ENCODE measurements at places on chromosomes 13 and 19. TPM values are rescaled to one million over a fixed set of nuclear protein-coding genes. Genes with fewer than 3 reads are reported as not detected.

DNA sequence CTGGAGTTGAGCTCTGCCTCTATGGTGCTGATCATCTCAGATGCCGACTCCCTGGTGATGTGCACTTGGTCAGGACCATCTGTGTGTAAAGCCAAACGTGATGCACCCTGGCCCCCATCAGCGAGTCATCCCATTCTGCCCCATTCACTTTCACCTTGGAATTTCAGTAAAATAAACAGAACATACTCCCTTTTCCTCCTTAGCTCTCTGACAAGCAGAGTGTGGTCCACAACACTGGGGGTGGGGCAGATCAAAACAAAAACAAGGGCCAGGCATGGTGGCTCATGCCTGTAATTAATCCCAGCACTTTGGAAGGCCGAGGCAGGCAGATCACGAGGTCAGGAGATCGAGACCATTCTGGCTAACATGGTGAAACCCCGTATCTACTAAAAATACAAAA is 12.3 kb downstream of the CEACAM20 start:
- peaks cover 20% of the 10 kb centered on the region for H3K27me3 ChIP-seq
- no peaks in the 10 kb centered on the region for H3K36me3 ChIP-seq
- no peak overlapping the region for H3K4me3 ChIP-seq

DNA sequence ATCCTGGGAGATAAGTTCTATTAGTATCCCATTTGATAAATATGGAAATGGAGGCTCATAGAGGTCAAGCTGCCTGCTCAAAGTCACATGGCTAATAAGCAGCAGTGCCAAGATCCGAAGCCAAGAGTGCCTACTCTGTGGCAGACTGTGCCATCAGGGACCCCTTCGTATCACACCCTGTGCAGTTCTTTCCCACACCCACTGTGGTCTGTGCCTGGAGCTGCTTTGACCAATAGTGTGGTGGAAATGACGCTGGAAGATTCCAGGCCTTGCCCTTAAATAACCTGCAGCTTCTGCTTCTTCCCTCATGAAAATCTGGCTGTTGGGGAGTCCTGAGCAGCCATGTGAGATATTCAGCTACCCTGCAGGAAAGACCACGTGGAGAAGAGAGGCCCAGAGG is 10.1 kb downstream of the OPA3 start:
- no peak overlapping the region for H3K27ac ChIP-seq
- no peak overlapping the region for H3K4me3 ChIP-seq
- H3K36me3 ChIP-seq, result no peaks in the 10 kb centered on the region
- no peaks in the 10 kb centered on the region for H3K27me3 ChIP-seq

The PRRG2 gene
- 10.2 TPM for total RNA-seq

The CAMSAP3 gene
- total RNA-seq, result 5.6 TPM

The GRWD1 gene
- 25.0 TPM for total RNA-seq

The FXYD5 gene
- total RNA-seq, result 56.2 TPM

The ZNF580 gene
- total RNA-seq, result 21.0 TPM

- H3K36me3 ChIP-seq, result no peaks in the 10 kb centered on the region
- no peaks in the 10 kb centered on the region for H3K27me3 ChIP-seq
- H3K4me1 ChIP-seq, result peaks cover 17% of the 10 kb centered on the region
- DNase-seq, result no peak
- H3K4me3 ChIP-seq, result no peak overlapping the region
These were observed 13.9 kb upstream of the MKNK2 start for GRCh38 chr19:2064788-2065524.

The TMEM272 gene
- 0.16 TPM for total RNA-seq

GRCh38 chr13:19618977-19619376 is 14.5 kb upstream of the MPHOSPH8 start:
- H3K4me1 ChIP-seq, result no peaks in the 10 kb centered on the region
- no peaks in the 10 kb centered on the region for H3K27me3 ChIP-seq
- DNase-seq, result no peak
- no peak overlapping the region for H3K27ac ChIP-seq
- no peak overlapping the region for H3K4me3 ChIP-seq

- H3K4me3 ChIP-seq, result no peak overlapping the region
- no peaks in the 10 kb centered on the region for H3K27me3 ChIP-seq
- no peak overlapping the region for H3K27ac ChIP-seq
- no peak for DNase-seq
These were observed 15.0 kb upstream of the CCNA1 start for GRCh38 chr13:36417331-36417730.

GRCh38 chr13:35479706-35480105 is 3.2 kb upstream of the MAB21L1 start:
- no peak for DNase-seq
- no peak overlapping the region for H3K27ac ChIP-seq
- H3K36me3 ChIP-seq, result no peaks in the 10 kb centered on the region
- no peaks in the 10 kb centered on the region for H3K27me3 ChIP-seq

The CD177 gene
- total RNA-seq, result 0.29 TPM

Data from breast epithelium (tissue), 4 donors.